ENCODE measurements at places on chromosomes 1 and 21. TPM values are rescaled to one million over a fixed set of nuclear protein-coding genes. Genes with fewer than 3 reads are reported as not detected.

Gene RHD
- total RNA-seq, result not detected

DNA sequence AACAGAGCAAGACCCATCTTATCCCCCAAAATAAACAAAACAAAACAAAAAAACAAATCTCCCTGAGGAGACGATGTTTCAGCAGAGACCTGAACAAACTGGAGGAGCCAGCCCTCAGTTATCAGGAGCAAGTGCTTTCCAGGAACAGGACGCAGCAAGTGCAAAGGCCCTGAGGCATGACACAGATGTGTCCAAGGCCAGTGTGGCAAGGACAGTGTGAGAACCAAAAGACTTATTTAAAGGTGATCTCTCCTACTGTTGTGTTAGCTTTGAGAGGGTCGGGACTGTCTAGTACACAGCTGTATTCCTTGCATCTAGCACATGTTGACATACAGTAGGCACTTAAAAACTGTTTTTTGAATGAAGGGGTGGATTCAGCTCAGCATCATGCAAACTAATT lies 48.0 kb downstream of the FOXD2 start:
- no peak for DNase-seq

- DNase-seq, result no peak
Observed at GRCh38 chr1:57966751-57967406, 543.0 kb upstream of the DAB1 start.

DNA sequence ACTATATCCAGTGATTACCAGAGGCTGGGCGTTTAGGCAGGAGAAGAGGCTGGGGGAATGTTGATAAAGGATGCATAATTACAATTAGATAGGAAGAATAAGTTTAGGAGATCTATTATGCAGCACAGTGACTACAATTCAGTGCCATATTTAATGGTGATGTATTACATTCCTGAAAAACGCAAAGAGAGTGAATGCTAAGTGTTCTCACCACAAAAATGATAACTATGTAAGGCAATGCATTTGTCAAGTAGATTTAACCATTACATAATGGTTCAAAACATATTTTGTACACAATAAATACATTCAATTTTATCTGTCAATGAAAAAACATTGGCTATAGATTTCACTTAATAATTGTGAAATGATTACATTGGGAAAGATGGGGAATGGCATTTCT lies 548.9 kb downstream of the NUF2 start:
- DNase-seq, result no peak

DNA sequence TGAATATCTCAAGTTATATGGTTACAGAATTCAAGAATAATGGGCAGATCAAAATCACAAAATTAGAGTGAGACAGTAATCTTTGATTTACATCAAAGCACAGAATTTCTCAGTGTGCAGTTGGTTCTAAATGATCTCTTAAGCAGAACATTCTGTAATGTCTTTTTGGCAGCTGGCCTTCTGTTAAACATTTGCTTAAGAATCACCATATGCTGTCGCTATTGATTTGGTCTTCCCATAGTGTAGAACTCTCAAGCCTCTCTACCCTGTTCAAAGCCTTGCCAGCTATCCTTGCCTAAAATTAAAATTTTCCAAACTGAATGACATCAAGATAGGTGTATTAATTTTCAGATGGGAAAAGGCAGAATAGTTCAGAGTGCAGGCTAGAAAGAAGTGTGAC lies 38.9 kb upstream of the ERO1B start:
- no peak for DNase-seq

DNA sequence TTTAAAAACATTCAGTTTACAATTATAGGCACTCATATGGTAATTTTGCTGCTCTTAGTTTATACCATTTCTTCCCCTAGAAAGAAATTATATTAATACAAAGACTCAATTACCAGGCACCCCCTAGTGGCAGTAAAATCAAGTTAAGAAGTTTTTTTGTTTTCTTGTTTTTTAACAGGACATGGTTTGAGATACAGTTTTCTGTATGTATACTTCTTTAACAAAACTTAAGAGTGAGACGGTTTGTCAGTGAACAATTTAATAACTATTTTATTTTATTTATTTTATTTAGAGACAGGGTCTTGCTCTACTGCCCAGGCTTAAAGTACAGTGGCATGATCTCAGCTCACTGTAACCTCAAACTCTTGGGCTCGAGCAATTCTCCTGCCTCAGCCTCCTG lies 224.6 kb downstream of the FAF1 start:
- DNase-seq, result no peak

Measured in left cardiac atrium (tissue), 4 donors.